ENCODE measurements at places on chromosomes 6 and 20.

DNA sequence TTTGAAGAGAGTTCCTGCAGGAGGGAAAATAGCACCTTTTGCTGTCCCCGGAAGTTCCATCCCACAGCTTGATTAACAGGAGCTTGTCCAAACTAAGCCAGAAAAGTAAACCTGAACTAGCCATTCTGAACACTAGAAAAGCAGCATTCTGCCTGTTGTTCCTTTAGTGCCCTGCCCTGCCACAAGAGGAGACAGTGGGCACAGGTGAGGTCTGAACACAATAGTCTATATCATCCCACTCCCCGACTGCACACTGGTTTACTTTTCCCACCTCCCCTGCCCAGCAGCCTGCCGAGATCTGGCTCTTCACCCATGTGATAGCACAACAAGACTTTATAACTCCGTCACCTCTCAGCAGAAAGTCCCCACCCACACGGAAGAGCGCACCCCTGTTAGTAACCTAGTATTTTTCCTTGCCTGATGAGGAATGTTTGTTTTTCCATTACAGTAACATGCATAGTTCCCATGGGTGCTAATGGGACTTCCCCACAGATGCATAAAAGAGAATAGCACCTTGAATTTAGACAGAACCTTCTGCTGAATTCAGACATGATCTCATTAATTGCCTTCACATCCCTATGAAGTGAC lies 59.7 kb downstream of the TFAP2A start:
- DNase-seq, result no peak

DNA sequence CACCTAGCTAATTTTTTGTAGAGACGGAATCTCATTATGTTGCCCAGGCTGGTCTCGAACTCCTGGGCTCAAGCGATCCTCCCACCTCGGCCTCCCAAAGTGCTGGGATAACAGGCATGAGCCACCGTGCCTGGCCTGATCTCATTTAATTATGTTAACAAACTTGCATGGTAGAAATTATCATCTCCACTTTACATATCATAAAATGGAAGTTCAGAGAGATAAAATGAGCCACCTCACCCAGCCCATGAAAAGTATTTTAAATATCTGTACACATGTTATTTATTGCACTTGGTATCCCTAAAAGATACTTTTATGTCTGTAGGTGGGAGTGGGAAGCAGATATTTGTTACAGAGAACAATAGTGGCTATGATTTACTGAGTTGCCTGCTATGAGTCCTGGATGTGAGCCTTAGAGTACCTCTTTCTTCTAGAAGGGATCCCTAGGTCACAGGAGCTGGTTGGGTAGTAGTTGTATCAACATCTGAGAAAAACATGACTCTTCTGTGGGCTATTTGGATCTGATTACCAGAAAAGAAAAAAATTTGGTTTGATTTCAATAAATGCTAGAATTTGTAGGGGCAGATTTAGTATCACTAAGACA lies 52.4 kb upstream of the EIF2S2 start:
- no peak for DNase-seq

DNA sequence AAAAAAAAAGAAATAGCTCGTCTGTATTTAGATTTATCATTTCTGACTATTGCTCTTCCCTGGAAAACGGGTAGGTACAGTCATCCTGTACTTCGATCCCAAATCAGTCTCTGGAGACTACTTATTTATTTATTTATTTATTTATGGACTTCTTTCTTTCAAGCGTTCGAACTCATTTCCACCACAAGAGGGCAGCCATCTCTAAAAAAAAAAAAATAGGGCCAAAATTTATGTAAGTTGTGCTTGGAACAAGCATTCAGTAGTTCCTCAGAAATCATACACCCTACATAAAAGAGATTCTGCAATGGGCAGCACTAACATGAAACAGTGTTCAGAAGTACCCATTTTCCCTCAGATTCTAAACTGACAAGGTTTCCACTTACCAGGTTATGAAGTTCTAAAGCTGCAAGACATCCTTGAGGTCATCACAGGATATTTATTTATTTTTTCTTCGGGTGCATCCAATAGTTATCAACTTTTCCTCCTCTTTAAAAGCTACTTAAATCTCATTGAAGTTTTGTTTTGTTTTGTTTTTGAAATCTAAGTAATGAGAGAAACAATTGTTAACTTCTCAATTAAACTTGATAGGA lies 1.9 kb upstream of the BMP2 start:
- peak; percentile 50 for DNase-seq

GRCh38 chr6:104604685-104605084 lies 255.0 kb downstream of the HACE1 start:
- no peak for DNase-seq

DNA sequence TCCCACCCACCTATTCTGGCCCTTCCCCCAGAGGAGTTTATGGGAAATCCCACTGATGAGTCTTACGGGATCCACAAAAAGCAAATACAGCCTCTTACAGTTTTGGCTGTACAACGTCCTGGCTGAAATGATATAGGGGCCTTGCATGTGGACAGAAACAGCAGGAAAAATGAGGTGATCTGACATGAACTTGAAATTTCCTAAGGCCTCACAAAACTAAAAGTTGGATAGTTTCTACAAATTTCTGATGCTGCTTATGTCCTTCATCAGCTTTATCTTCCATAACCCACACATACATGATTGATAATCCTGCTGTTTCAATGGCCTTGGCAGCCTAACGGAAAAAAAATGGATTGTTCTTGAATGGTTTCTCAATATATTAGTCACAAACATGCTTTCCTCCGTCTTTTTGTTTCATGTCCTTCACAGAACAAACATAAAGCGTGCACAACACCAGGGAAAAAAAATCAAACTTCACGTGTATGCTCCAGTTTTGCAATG lies 118.8 kb downstream of the BMP5 start:
- no peak for DNase-seq

GRCh38 chr6:42295677-42296076 lies 78.0 kb upstream of the MRPS10 start:
- no peak for DNase-seq

- DNase-seq, result no peak
These were observed 125.6 kb downstream of the FOXC1 start for GRCh38 chr6:1735239-1735803.

DNA sequence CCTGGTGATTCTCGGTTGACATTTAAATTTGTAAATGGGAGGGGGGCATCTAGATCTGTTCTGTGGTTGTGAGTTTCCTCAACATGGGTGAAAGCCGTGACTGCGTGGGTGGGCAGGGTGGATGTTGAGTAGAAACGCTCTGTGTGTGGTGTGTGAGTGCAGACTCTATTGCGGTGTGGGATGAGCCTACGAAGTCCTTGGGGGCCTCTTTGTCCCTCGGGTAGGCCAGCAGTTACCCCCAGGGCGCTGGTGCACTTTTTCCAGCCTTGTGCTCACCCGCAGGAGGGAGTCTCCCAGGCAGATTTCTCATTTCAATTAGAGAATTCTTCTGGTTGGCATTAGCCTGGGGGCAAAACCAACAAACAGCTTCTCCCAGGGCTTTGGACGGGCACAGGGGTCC lies 10.6 kb downstream of the TOX2 start:
- DNase-seq, result no peak

- no peak for DNase-seq
These were observed 230.5 kb downstream of the ZMYND8 start for GRCh38 chr20:47125758-47126591.

- no peak for DNase-seq
These were observed 11.1 kb upstream of the TSPYL1 start for GRCh38 chr6:116290799-116291198.

DNA sequence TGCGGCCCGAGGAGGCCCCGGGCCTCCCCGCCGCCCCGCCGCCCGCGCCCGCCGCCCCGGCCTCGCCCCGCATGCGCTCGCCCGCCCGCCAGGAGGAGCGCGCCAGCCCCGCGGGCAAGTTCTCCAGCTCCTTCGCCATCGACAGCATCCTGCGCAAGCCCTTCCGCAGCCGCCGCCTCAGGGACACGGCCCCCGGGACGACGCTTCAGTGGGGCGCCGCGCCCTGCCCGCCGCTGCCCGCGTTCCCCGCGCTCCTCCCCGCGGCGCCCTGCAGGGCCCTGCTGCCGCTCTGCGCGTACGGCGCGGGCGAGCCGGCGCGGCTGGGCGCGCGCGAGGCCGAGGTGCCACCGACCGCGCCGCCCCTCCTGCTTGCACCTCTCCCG lies 1.5 kb downstream of the FOXQ1 start:
- no peak for DNase-seq

- DNase-seq, result no peak
These were observed 1.7 kb upstream of the ULBP2 start for GRCh38 chr6:149939909-149940671.

DNA sequence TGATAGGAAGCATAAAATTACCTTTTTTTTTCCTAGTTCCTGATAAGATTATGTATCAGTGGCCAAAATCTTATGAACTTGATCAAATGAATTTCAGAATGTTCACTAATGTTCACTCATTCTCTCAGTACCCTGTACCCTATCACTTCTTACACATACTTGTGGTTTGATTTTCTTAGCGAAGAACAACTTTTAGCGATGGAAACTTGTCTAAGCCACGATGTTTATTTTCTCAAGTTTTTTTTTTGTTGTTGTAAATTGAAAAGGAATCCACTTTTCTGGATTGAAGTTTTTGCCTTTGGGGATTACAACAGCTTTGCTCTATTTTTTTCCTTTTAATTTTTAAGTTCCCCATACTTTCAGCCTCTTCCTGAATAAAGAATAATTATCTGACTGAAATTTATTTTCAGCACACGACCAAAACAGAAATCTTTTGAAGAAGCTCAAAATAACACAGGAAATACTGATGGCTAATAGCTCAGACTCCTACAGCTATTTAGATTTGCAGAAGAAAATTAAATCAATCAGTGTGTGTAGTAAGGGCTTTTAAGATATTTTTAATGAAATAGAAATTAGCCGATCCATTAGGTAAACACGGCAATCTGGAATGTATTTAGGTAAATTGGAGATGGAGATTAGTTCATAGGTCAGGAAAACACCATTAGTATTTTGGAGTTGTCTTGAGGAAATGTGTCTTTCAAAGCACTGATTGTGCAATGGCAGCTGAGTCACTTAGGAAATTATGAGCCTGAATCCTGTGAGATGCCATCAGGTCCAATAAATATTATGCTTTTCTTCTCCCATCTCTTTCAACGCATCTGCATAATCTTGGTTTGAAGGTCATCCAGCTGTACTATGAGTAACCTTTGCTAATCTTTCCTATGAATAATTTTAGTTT lies 217.5 kb downstream of the GJA1 start:
- DNase-seq, result no peak

GRCh38 chr6:133778414-133779130 lies 110.3 kb upstream of the TCF21 start:
- no peak for DNase-seq

- peak; percentile 74 for DNase-seq
These were observed 49.1 kb upstream of the TPD52L1 start for GRCh38 chr6:125104425-125104824.

- DNase-seq, result no peak
These were observed 548 bp upstream of the BCAS4 start for GRCh38 chr20:50794181-50794845.

GRCh38 chr6:139386404-139386803 lies 12.0 kb upstream of the CITED2 start:
- DNase-seq, result no peak

Measured in midbrain (tissue), 1 donor.